GM13976 (cell line): ENCODE measurements at places on chromosomes 7 and 10.

DNA sequence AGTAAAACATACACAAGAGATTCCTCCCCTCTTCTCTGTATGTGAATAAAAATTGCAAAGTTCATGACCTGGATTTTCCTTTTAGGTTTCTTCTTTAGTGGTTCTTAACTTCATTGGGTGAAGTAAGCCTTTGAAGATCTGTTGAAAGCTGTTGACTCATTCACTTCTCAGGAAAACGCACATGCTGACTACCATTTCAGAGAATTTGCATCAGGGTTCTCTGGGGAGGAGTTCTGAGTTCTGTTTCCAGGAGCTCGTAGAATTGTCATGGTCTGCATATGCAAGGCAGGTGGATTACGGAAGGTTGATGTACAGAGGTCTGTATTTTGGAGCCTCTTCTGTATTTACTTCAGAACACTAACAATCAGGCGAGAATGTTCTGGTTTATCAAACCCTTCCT, 962 bp upstream of the SLC26A4 start:
- DNase-seq = no peak

DNA sequence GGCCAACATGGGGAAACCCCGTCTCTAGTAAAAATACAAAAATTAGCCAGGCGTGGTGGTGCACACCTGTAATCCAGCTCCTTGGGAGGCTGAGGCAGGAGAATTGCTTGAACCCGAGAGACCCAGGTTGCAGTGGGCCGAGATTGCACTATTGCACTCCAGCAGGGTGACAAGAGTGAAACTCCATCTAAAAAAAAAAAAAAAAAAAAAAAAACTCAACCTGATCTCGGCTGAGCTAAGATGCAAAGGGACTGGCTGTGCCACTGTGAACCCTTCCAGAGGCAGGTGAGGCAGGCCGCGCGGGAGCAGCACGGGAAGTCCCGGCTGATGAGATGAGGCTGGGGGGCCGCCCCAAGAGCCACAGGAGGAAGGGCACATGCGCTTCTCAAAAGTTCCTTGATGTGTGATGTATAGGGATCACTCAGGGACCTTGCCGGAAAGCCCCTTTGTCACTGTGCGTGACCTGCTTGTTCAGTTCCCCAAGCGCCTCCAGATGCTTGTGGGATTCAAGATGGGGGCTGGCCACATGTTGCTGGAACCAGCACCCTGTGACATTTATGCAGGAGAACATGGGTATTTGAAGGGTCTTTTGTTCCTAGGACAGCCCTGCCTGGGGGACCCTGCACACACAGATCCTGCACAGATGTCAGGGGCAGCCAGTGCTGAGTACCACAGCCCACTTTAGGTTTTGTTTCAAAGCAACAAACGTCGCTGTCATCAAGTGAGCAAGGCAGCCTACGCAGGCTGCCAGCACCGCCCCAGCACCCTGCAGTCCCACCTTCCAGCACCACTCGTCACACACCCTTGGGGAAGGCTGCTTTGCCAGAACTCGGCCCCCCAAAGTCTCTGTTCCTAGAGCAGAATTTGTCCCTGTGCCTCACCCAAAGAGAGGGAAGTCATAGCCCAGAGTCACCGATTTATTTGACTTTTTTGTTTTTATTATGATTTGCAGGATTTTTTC, 74.8 kb upstream of the SH2B2 start:
- peak; percentile 87 for DNase-seq

DNA sequence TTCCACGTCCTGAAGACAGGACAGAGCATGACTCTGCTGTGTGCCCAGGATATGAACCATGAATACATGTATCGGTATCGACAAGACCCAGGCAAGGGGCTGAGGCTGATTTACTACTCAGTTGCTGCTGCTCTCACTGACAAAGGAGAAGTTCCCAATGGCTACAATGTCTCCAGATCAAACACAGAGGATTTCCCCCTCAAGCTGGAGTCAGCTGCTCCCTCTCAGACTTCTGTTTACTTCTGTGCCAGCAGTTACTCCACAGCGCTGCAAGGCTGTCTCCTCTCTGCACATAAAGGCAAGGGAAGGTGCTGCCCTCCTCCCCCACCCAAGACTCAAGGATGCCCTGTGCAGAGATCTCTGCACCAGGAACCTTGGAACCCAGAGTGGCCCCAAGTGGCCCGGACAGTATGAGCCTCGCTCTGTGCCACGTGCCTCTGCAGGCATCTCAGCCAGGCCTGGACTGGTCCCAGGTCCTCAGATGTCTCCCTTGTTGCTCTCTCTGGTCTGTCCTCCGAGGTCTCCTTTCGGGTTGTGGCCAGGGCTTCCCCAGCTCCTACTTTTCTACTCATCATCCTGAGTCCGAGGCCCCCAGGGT, 230.3 kb upstream of the PRSS58 start:
- no peak for DNase-seq

- DNase-seq = no peak
These were observed 111.8 kb upstream of the NANOS1 start for GRCh38 chr10:118917701-118918100.

DNA sequence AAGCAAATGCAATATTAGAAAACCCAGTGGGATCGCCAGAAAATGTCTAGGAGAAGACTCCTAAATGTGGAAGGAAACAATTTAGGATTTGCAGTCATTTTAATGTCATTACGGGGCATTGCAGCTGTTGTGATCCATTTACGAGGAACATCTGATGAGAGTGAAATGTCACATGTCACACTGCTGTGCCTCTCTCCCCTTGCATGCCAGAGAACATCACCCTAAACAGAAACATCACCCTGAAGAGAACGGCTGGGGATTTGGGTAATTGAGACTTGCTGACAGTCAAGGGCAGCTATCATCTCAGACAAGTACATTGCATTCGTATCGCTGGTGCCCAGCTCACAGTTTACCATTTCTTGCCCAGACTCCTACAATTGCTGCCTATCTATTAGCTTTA, 785.7 kb upstream of the POM121L12 start:
- DNase-seq = no peak

DNA sequence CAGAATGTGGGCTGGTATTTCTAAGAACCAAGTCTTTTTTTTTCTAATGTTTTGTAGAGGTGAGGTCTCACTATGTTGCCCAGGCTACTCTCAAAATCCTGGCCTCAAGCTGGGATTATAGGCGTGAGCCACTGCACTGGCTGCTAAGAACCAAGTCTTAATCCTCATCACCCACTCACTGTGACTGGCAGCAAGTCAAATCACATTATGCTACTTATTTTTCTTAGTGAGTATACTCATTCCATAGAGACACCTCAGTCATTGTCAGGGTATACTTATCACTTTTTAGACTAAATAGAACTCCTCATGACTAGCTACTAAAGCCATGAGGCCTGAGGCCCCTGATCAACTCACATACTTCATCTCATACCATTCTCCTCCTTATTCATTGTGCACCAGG, 116.1 kb downstream of the STRA8 start:
- DNase-seq = no peak

GRCh38 chr10:85490431-85490830, 876.2 kb downstream of the GRID1 start:
- no peak for DNase-seq

- DNase-seq = no peak
These were observed 64.4 kb upstream of the ITGA8 start for GRCh38 chr10:15783941-15784636.

- DNase-seq = no peak
These were observed 24.2 kb downstream of the TRIM8 start for GRCh38 chr10:102668326-102669107.

- DNase-seq = no peak
These were observed 370.5 kb downstream of the ACTR3B start for GRCh38 chr7:153130052-153130451.

DNA sequence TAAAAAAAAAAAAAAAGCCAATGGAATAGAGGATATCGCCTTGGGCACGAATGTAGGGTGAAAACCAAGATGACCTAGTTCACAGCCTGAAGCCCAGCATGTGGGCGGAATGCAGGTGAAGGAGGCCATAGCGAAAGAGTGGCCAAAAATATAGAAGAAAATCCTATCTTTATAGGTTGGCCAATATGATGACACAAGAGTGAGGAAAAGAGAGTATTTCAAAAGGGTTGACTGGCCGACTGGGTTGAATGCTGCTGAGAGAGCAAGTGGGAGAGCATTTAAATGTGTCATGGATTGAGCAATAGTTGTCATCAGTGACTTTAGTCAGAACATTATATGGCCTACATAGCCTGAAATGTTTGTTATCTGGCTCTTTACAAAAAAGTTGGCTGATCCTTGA, 17.2 kb upstream of the GLI3 start:
- DNase-seq = no peak

GRCh38 chr7:90736316-90736715, 140.2 kb downstream of the CDK14 start:
- no peak for DNase-seq

- DNase-seq = no peak
These were observed 9.7 kb downstream of the ITPRIP start for GRCh38 chr10:104328646-104328895.

GRCh38 chr7:134440067-134440466, 18.8 kb downstream of the AKR1B1 start:
- no peak for DNase-seq

GRCh38 chr10:34585422-34586112, 229.5 kb downstream of the PARD3 start:
- DNase-seq = no peak

- DNase-seq = no peak
These were observed 10.8 kb upstream of the POLM start for GRCh38 chr7:44093102-44093641.

DNA sequence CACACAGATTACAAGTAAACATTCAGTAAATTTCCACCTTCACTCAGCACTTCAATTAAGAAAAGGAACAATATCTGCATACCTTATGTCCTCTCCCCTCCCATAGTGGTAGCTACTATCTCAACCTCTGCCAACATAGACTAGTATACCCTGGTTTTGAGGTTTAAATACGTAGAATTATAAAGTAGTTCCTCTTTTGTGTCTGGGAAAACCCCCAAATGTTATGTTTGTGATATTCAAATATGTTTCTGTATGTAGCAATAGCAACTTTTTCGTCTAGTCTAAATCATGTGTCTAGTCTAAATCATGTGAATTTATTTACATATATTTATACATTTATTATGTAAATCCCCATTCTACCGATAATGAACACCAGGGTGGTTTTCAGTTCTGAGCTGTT, 13.2 kb upstream of the CAMK2B start:
- DNase-seq = peak; percentile 20

DNA sequence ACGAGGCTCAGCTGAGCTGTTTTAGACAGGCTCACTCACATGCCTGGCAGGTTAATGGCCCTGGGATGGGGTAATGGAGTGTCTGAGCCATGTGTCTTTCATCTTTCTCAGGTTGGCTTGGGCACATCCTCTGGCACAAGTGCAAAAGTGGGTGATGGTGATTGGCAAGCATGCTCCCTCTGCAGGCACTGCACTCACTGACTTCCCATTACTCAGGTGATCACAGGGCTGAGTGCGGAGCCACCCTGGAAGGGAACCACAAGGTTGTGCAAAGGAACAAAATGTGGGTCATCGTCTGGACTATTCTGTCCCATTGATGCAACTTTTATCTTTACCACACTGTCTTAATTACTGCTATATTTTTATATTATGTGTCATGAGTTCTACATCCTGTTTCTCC, 244.1 kb upstream of the AKR1E2 start:
- DNase-seq = no peak

GRCh38 chr7:104642560-104642959, 314.2 kb downstream of the LHFPL3 start:
- DNase-seq = no peak
